Activated CD4-positive, alpha-beta memory T cell treated with anti-CD3 and anti-CD28 coated beads for 36 hours (primary cell): ENCODE measurements at places on chromosomes 2 and 18. TPM values are rescaled to one million over a fixed set of nuclear protein-coding genes. Genes with fewer than 3 reads are reported as not detected.

DNA sequence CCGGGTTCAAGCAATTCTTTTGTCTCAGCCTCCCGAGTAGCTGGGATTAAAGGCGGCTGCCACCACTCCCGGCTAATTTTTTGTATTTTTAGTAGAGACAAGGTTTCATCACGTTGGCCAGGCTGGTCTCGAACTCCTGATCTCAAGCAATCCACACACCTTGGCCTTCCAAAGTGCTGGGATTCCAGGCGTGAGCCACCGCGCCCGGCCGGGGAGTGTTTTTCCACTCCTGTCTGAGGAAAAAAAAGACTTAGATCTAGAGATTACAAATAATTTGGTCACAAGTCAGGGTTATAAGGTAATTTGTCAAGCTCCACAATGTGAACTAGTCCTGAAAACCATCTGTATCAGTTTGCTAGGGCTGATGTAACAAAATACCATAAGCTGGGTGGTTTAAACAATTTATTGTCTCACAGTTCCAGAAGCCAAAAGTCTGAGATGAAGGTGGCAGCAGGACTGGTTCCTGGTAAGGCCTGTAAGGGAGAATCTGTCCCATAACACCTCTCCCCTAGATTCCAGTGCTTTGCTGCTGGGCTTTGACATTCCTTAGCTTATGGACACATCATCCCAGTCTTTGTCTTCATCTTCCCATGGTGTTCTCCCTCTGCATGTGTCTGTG lies 40.7 kb upstream of the SP3 start:
- peaks cover 8% of the 10 kb centered on the region for H3K27me3 ChIP-seq
- no peaks in the 10 kb centered on the region for H3K36me3 ChIP-seq
- DNase-seq, result no peak
- no peak overlapping the region for H3K4me3 ChIP-seq
- H3K4me1 ChIP-seq, result peaks cover 9% of the 10 kb centered on the region

DNA sequence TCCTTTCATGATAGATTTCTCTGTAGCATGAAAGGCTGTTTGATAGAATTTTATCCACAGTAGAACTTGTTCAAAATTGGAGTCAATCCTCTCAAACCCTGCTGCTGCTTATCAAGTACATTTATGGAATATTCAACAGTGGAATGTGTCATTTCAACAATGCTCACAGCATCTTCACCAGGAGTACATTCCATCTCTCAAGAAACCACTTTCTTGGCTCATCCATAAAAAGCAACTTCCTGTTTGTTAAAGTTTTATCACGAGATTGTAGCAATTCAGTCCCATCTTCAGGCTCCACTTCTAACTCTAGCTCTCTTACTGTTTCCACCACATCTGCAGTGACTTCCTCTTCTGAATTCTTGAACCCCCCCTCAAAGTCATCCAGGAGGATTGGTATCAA lies 29.4 kb downstream of the PDCL3 start:
- H3K4me3 ChIP-seq, result no peak overlapping the region
- no peaks in the 10 kb centered on the region for H3K27me3 ChIP-seq
- no peaks in the 10 kb centered on the region for H3K36me3 ChIP-seq
- H3K4me1 ChIP-seq, result peaks cover 34% of the 10 kb centered on the region

GRCh38 chr18:30920351-30920750 lies 122.2 kb downstream of the DSC3 start:
- H3K27ac ChIP-seq, result no peak overlapping the region
- H3K4me3 ChIP-seq, result no peak overlapping the region
- H3K4me1 ChIP-seq, result no peaks in the 10 kb centered on the region
- no peaks in the 10 kb centered on the region for H3K27me3 ChIP-seq

GRCh38 chr2:179354739-179355537 lies 90.3 kb upstream of the SESTD1 start:
- no peak overlapping the region for H3K27ac ChIP-seq
- H3K27me3 ChIP-seq, result no peaks in the 10 kb centered on the region
- DNase-seq, result no peak
- H3K4me1 ChIP-seq, result no peaks in the 10 kb centered on the region

GRCh38 chr2:229412686-229413085 lies 141.6 kb upstream of the PID1 start:
- no peak overlapping the region for H3K4me3 ChIP-seq
- no peaks in the 10 kb centered on the region for H3K36me3 ChIP-seq
- no peak overlapping the region for H3K27ac ChIP-seq
- H3K4me1 ChIP-seq, result no peaks in the 10 kb centered on the region
- H3K27me3 ChIP-seq, result no peaks in the 10 kb centered on the region

DNA sequence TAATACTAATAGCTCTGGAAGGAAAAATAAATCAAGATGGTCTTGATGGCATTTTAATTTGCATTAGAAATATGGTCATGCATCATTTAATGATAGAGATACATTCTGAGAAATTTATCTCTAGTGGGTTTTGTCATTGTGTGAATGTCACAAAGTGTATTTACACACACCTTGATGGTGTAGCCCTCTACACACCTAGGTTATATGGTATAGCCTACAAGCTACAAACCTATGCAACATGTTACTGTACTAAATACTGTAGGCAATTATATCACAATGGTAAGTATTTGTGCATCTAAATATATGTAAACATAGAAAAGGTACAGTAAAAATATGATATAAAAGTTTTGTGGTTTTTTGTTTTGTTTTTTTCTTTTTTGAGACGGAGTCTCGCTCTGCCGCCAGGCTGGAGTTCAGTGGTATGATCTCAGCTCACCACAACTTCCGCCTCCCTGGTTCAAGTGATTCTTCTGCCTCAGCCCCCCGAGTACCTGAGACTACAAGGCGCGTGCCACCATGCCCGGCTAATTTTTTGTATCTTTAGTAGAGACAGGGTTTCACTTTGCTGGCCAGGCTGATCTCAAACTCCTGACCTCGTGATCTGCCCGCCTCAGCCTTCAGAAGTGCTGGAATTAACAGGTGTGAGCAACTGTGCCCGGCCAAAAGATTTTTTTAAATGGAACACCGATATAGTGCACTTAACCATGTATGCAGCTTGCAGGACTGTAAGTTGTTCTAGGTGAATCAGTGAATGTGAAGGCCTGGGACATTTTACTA lies 83.7 kb upstream of the UBXN4 start:
- peak overlapping the region; percentile 50 for H3K4me3 ChIP-seq
- peaks cover 39% of the 10 kb centered on the region for H3K36me3 ChIP-seq
- H3K27ac ChIP-seq, result no peak overlapping the region

DNA sequence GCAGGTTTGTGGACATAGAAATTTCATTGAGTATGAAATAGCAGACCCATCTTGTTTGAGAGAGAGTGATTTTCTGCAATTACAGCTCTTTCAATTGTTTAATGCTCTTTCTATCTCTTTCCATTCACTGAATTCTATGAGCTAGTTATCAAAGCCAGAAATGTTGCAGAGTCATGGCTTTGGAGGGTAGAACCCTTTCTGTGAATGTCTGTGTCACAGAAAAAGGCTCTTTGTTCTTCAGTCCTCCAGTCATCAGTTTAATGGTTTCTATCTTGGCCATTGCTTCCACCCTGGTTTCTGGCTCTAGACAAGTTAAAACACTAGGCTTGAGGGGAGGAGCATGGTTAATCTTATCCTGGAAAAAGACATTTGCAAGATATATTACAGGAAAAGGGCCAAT lies 655.0 kb downstream of the STK39 start:
- H3K4me1 ChIP-seq, result peaks cover 8% of the 10 kb centered on the region
- DNase-seq, result no peak
- no peaks in the 10 kb centered on the region for H3K36me3 ChIP-seq
- H3K27ac ChIP-seq, result no peak overlapping the region

- no peaks in the 10 kb centered on the region for H3K4me1 ChIP-seq
- no peak for DNase-seq
- no peak overlapping the region for H3K27ac ChIP-seq
- no peaks in the 10 kb centered on the region for H3K36me3 ChIP-seq
- H3K27me3 ChIP-seq, result peaks cover 6% of the 10 kb centered on the region
Measured at GRCh38 chr2:85188852-85189251, 55.7 kb downstream of the TCF7L1 start.

DNA sequence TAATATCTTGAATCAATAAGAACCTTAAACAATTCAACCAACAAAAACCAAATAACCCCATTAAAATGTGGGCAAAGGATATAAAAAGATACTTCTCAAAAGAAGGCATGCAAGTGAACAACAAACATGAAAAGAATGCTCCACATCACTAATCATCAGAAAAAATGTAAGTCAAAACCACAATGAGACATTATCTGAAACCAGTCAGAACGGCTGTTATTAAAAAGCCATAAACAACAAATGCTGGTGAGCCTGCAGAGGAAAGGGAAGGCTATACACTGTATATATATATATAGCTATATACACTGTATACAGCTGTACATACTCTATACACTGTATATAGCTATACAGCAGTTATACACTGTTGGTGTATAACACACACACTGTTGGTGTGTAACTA lies 47.8 kb upstream of the GALNT13 start:
- H3K4me3 ChIP-seq, result no peak overlapping the region
- no peaks in the 10 kb centered on the region for H3K27me3 ChIP-seq
- H3K27ac ChIP-seq, result no peak overlapping the region
- no peak for DNase-seq

- H3K27ac ChIP-seq, result no peak overlapping the region
- H3K27me3 ChIP-seq, result peaks cover 6% of the 10 kb centered on the region
- no peak for DNase-seq
- no peak overlapping the region for H3K4me3 ChIP-seq
- no peaks in the 10 kb centered on the region for H3K36me3 ChIP-seq
Measured at GRCh38 chr2:98026292-98026691, 30.5 kb upstream of the TMEM131 start.

DNA sequence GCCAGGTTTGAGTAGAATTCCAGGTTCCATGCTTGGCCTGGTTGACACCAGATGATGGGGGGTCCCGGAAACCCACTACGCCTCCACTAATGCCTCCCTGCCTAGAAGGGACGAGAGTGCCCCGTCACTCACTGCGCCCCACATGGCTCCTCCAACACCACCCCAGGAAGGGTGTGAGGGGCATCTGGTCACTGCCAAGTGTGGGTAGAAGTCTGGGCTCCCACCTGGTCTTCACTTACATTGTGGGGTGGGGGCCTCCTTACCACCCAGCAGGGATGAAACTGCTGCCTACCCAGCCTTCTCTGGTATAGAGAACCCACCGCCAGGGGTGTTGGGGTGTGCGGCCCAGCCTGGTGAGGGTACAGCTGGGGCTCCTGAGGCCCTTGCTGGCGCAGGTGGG lies 65.2 kb upstream of the B3GNT7 start:
- H3K27ac ChIP-seq, result no peak overlapping the region
- H3K4me3 ChIP-seq, result no peak overlapping the region
- no peak for DNase-seq
- H3K36me3 ChIP-seq, result no peaks in the 10 kb centered on the region
- no peaks in the 10 kb centered on the region for H3K27me3 ChIP-seq

- H3K4me1 ChIP-seq, result peaks cover 83% of the 10 kb centered on the region
- DNase-seq, result no peak
- H3K27me3 ChIP-seq, result no peaks in the 10 kb centered on the region
- H3K4me3 ChIP-seq, result no peak overlapping the region
Measured at GRCh38 chr2:174574657-174575056, 22.9 kb downstream of the WIPF1 start.

GRCh38 chr18:8478166-8478967 lies 130.9 kb upstream of the RAB12 start:
- peak; percentile 66 for DNase-seq
- H3K4me3 ChIP-seq, result no peak overlapping the region
- no peaks in the 10 kb centered on the region for H3K27me3 ChIP-seq
- no peak overlapping the region for H3K27ac ChIP-seq

- DNase-seq, result no peak
- no peak overlapping the region for H3K27ac ChIP-seq
- no peaks in the 10 kb centered on the region for H3K4me1 ChIP-seq
- no peaks in the 10 kb centered on the region for H3K27me3 ChIP-seq
- no peak overlapping the region for H3K4me3 ChIP-seq
- H3K36me3 ChIP-seq, result no peaks in the 10 kb centered on the region
Measured at GRCh38 chr2:60172801-60173200, 380.7 kb downstream of the BCL11A start.

DNA sequence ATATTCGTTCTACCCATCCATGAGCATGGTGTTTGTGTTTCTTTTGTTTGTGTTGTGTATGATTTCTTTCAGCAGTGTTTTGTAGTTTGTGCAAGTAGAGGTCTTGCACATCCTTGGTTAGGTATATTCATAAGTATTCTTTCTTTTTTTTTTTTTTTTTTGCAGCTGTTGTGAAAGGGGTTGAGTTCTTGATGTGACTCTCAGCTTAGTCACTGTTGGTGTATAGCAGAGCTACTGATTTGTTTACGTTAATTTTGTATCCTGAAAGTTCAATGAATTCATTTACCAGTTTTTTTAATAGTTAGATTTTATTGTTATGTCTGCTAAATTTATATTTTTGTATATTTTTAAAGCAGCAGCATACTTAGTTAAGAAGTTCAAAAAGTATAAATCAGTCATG lies 834.4 kb upstream of the NRXN1 start:
- no peak for DNase-seq
- H3K4me1 ChIP-seq, result no peaks in the 10 kb centered on the region
- no peak overlapping the region for H3K4me3 ChIP-seq
- H3K27me3 ChIP-seq, result no peaks in the 10 kb centered on the region
- no peaks in the 10 kb centered on the region for H3K36me3 ChIP-seq

DNA sequence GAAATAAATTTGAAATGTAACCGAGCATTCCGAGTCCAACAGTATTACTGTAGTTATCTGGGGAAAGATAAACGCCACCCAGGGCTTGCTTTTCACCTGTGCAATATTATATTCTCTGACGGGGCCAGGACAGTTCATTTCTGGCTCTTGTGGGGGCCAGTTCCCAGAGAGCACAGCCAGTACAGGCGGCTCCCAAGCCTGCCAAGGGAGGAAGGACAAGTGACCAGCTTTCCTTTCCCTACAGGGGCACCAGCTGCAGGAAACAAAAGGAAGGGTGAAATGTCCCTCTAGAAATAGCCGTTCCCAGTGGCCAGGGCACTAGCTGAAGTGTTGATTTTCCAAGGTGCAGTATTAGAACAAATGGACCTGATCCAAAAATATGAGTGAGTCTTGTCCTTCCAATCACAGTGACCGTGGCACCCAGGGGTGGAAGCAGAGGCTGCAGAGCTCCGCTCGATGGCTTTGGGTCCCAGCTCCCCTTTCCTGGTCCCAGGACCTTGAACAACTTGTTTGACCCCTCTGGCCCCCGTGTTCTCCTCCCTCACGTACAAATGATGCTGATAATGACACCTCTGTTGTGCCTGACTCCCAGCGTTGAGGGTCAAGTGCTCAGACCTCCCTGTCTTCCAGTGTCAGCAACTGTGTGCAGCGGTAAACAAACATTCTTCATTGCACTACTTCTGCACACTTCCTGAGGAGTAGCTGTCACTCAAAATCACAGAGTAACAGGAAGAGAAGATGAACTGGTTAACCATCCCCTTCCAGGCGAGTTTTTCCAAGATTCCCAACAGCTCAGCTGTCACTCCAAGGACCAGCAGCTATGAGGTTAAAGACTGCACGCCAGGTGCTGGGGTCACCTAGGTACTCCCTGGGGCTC lies 40.9 kb downstream of the GYPC start:
- H3K36me3 ChIP-seq, result peaks cover 67% of the 10 kb centered on the region
- no peaks in the 10 kb centered on the region for H3K27me3 ChIP-seq
- no peak overlapping the region for H3K27ac ChIP-seq
- no peak overlapping the region for H3K4me3 ChIP-seq
- DNase-seq, result no peak

GRCh38 chr2:181957668-181958067 lies 28.0 kb upstream of the PPP1R1C start:
- no peak overlapping the region for H3K4me3 ChIP-seq
- no peak overlapping the region for H3K27ac ChIP-seq
- no peaks in the 10 kb centered on the region for H3K36me3 ChIP-seq

POTEJ gene
- not detected for total RNA-seq

B3GNT7 gene
- not detected for total RNA-seq

ARHGAP25 gene
- total RNA-seq, result 79.8 TPM

GNAL gene
- not detected for total RNA-seq

GKN1 gene
- not detected for total RNA-seq

ITGA4 gene
- total RNA-seq, result 51.2 TPM

MOGAT1 gene
- total RNA-seq, result not detected

FEV gene
- total RNA-seq, result not detected

TCF7L1 gene
- 0.07 TPM for total RNA-seq

HOXD10 gene
- not detected for total RNA-seq

ATP6V1B1 gene
- total RNA-seq, result not detected

CROCC2 gene
- not detected for total RNA-seq

TM4SF20 gene
- total RNA-seq, result not detected
